ENCODE measurements at places on chromosomes 1 and 21.

- H3K27ac ChIP-seq = no peak overlapping the region
- H3K36me3 ChIP-seq = peaks cover 5% of the 10 kb centered on the region
- H3K4me1 ChIP-seq = peaks cover 47% of the 10 kb centered on the region
- H3K4me3 ChIP-seq = no peak overlapping the region
Observed at GRCh38 chr1:207009182-207009850, 23.2 kb downstream of the C1orf116 start.

DNA sequence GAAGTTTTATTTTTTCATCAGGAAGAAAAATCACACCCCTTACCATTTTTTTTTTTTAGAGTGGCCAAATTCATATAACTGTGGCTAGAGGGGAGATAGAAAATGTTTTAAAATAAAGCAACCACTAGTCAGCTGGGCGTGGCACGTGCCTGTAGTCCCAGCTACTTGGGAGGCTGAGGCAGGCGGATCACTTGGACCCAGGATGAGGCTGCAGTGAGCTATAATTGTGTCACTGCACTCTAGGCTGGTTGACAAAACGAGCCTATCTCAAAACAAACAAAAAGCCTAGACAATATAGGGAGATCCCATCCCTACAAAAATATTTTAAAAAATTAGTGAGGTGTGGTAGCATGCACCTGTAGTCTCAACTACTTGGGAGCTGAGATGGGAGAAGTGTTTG is 14.8 kb upstream of the BECN2 start:
- no peak overlapping the region for H3K27ac ChIP-seq
- peaks cover 5% of the 10 kb centered on the region for H3K36me3 ChIP-seq
- no peaks in the 10 kb centered on the region for H3K4me1 ChIP-seq
- no peak overlapping the region for H3K4me3 ChIP-seq
- peaks cover 2% of the 10 kb centered on the region for H3K27me3 ChIP-seq

GRCh38 chr1:166705376-166706289 is 133.6 kb upstream of the POGK start:
- no peak overlapping the region for H3K4me3 ChIP-seq
- no peaks in the 10 kb centered on the region for H3K27me3 ChIP-seq
- DNase-seq = no peak

DNA sequence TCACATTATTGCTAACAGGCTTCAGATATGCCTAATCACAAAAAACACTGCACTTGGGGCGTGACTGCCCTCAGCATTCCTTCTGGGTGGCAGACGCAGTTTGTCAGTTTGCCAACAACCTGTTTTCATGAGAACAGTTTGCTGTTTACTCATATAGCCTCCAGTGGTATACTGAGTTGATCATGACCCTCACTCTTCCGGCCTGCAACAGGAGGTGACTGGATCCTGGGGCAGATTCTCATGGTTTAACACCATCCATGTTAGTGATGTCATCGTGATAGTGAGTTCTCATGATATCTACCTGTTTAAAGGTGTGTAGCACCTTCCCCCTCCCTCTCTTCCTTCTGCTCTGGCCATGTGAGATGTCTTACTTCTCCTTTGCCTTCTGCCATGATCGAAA is 555.2 kb downstream of the PLPP3 start:
- no peak overlapping the region for H3K4me3 ChIP-seq
- H3K27me3 ChIP-seq = no peaks in the 10 kb centered on the region
- H3K36me3 ChIP-seq = no peaks in the 10 kb centered on the region
- H3K27ac ChIP-seq = no peak overlapping the region

- H3K4me3 ChIP-seq = no peak overlapping the region
- no peak overlapping the region for H3K27ac ChIP-seq
- no peak for DNase-seq
- H3K27me3 ChIP-seq = no peaks in the 10 kb centered on the region
- H3K36me3 ChIP-seq = peaks cover 13% of the 10 kb centered on the region
- H3K4me1 ChIP-seq = peaks cover 21% of the 10 kb centered on the region
Observed at GRCh38 chr1:9751971-9752370, 71.8 kb downstream of the CLSTN1 start.

DNA sequence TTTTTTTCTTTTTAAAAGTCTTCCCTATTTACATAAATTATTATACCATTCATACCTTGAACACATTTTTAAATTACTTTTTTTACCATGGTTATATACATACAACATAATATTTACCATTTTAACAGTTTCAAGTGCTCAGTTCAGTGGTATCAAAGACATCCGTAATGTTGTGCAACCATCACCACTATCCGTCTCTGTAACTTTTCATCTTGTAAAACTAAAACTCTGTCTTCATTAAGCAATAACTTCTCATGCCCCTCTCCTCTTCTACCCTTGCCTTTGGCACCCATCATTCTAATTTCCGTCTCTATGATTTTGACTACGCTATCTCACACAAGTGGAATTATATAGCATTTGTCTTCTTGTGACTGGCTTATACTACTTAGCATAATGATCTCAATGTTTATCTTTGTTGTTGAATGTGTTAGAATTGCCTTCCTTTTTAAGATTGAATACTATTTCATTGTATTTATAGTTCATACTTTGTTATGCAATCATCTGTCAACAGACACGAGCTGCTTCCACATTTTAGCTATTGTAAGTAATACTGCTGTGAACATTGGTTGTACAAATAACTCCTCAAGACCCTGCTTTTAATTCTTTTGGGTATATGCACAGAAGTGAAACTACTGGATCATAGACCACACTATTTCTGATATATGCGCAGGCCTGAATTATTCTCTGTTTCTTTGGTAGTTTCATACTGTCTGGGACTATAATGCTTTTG is 689.5 kb upstream of the NCAM2 start:
- H3K4me3 ChIP-seq = no peak overlapping the region
- H3K4me1 ChIP-seq = no peaks in the 10 kb centered on the region
- H3K27ac ChIP-seq = no peak overlapping the region
- no peak for DNase-seq

Measured in HFFc6 (cell line).